CD4-positive, alpha-beta T cell treated with Interleukin-1 beta for 1 hour (primary cell): ENCODE measurements at places on chromosomes 4 and X.
A peak's percentile ranks its signal among the peaks of the same experiment; 100 is the strongest.

- DNase-seq, result no peak
Measured at GRCh38 chr4:189178125-189178746, 762.4 kb upstream of the FRG1 start.

- no peak for DNase-seq
Measured at GRCh38 chrX:150774798-150775568, 81.8 kb downstream of the MTMR1 start.

DNA sequence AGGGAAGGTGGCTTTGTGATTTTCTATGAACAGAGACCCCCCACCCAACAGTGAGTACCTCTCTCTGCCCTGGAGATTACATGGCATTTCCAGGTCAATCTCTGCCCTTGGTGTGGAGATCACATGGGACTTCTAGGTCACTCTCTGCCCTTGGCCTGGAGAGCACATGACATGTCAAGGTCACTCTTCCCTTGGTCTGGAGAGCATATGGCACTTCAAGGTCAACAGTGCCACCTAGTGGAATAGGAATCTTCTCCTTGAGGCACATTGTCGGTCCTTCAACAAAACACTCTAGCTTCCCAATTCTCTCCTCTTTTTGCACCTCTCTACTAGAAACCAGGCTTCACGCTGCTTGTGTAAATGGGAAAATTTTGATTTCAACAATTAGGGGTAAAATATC lies 66.2 kb upstream of the TACR3 start:
- no peak for DNase-seq

- DNase-seq, result no peak
Measured at GRCh38 chr4:71872767-71873415, 89.0 kb upstream of the GC start.

GRCh38 chr4:89922848-89923416 lies 28.3 kb downstream of the MMRN1 start:
- DNase-seq, result no peak

DNA sequence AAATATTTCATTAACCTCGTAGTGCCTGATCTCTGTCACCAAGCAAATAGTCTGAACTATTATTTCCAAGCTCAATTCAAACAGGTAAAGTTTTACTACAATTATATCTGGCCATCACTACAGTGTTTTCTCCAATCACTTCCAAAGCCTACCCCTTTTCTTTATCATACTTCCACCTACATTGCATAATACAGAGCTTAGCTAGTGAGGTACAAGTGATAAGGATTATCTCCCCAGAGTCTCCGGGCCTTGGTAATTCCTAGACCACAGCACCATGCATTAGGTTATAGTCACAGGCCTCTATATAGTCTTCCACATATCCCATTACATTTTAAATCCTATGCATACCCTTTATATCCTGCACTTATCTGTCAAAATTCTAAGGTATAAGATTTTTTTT lies 154.2 kb downstream of the SNCA start:
- no peak for DNase-seq

DNA sequence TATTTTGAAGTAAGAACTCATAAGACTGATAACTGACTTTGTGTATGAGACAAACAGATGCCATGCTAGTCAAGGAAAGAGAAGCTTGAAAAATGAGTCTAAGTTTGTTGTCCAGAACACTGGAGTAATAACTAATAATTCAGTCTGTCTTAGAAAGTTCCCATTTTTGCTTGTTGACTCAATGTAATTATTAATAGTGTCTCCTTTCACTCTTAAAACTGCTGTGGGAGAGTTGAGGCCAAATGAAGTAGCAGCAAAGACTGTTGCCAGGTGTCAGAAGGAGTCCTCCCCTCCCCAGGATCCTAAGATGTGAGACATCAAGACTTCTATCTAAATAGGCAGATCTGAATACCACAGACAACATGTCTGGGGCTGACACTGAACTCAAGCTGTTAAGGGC lies 20.8 kb upstream of the FAM13A start:
- no peak for DNase-seq

- DNase-seq, result no peak
Measured at GRCh38 chr4:3683744-3684421, 82.3 kb upstream of the ADRA2C start.

DNA sequence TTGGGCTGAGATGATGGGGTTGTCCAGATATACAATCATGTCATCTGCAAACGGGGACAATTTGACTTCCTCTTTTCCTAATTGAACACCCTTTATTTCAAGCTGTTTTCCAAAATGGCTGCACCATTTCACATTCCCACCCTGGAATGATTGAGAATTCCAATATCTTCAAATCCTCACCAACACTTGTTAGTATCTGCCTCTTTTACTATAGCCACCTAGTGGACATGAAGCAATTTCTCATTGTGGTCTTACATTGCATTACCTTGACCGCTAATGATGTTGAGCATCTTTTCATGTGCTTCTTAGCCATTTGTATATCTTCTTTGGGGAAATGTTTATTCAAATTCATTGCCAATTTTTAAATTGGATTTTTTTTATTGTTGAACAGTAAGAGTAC lies 364.8 kb downstream of the SMARCA1 start:
- no peak for DNase-seq

- DNase-seq, result no peak
Measured at GRCh38 chr4:94804650-94805049, 46.9 kb downstream of the BMPR1B start.

- no peak for DNase-seq
Measured at GRCh38 chrX:150926304-150926703, 27.8 kb upstream of the CD99L2 start.

- no peak for DNase-seq
Measured at GRCh38 chrX:37424000-37424429, 74.9 kb downstream of the PRRG1 start.

DNA sequence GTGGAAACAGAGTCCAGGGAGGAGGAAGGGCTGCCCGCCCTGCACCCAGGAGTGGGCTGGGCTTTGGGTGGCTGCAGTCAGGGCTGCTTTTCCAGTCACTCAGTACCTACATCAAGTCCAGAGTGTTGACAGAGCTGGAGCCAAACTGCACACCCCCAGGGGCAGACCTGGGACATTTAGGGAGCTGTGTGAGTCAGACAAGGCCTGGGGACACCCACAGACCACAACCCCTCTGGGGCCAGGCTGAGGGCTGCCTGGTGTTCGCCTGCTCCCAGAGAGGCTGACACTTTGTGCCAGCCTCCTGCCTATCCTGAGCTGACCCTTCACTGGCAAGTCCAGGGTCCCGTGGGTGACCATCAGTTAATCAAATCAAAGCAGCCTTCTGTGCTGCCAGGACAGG lies 240.0 kb downstream of the BCOR start:
- peak; percentile 6 for DNase-seq

DNA sequence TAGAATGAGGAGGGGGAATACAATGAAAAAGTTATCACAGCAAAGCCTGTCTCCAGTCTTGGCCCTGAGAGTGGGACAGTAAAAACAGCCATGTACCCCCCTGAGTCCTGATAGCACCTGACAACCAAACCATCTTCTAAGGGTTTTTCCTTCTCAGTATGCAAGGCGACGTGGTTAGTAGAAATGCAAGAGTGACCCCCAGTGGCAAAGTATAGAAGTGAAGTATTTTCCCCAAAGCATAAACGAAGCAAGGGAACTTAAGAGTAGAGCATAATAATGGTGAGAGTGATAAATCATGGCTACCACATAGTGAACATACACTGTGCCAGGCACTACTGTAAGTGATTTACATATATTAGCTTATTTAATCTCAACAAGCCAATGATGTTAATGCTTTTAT lies 52.8 kb downstream of the FAM47C start:
- DNase-seq, result no peak

GRCh38 chr4:100208964-100209363 lies 18.7 kb upstream of the DDIT4L start:
- DNase-seq, result no peak

DNA sequence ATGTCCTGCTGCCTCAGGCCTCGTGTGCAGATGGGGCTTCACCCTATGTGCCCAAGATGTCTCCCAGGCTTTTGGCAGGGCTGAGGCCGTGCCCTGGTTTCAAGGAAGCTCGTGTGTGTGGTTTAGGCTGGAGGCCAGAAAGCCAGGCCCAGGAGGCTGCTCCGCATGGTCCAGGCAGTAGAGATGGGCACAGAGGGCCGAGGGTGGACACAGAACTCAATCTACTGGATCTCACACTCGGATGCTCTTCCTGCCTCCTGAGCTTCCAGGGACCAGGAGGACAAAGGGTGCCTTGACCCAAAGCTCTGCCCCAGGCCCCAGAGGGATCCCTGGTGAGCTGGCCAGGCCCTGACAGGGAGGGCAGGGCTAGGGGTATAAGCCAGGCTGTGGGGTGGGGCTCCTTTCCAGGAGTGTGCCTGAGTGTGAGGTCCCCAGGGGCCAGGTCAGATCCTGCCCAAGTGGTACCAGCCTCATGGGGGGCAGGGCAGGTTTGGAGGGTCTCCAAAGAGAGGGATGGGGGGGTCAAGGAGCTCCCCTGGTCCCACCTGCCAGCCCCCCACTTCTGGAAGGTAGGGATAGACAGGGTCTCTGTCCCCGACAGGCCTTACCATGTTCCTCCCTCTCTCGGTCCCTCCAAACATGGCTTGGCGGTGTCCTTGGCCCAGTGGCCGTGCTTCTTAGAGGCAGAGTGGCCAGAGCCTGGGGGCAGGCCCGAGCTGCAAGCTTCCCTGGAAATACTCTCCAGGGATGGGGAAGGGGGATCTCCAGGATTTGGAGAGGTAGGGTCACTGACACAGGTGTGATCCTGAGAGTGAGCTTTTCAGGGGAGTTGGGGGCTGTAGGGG lies 23.8 kb downstream of the HTRA3 start:
- no peak for DNase-seq
